ENCODE measurements at places on chromosomes 1 and 21.

DNA sequence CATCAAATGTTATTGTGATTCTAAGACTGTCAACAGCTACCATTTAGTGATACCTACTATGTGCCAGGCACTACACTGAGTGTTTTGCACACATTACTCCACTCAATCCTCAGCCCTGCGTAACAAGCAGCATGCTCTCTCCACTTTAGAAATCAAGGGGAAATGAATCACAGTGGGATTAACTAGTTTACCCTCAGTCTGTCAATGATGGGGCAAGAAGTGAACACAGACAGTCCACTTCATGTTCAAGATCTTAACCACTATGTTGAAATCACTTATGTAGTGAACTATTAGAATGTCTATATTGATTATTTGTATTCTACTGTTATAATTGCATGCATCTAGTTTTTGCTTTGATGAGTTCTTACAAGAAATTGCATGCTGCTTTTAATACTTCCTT, 165.3 kb downstream of the LTN1 start:
- DNase-seq: no peak

DNA sequence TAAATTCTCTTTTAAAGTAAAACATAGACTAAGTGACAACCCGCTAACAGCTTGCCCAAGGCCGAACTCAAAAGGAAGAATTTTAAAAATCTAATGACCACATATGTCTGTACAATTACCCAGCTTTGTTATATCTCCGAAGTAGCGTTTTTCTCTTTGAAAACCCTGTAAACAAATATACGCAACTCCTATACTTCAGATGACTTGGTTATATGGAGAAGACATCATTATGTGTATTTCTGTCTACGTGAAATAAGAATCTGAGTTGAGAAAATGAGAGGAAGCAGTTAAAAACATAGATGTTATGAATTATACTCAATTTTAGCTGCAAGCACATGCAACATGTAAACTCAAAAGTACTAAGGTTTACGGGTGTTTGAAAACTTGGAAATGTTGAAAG, 2.0 kb downstream of the PBX1 start:
- no peak for DNase-seq

DNA sequence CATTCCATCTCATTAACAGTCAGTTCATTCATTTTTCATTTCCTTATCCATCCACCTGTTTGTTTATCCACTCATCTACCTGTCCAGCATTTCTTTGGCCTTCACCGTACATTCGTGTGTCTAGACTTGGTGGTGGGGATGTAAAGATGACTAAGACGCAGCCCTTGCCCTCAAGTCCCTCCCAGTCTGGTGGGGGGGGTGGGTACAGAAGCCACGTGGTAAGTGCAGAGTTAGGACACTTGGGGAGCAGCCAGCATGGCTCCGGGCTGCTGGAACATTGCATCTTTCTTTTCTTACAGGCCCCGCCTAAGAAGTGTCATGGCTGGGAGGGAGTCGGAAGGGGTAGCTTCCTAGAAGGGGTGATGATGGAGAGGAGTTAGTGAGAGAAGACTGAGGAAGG, 17.2 kb downstream of the KIF26B start:
- no peak for DNase-seq

GRCh38 chr1:205772607-205773032, 2.7 kb downstream of the RAB29 start:
- no peak for DNase-seq

GRCh38 chr1:75952016-75952415, 19.8 kb upstream of the ASB17 start:
- DNase-seq: no peak

DNA sequence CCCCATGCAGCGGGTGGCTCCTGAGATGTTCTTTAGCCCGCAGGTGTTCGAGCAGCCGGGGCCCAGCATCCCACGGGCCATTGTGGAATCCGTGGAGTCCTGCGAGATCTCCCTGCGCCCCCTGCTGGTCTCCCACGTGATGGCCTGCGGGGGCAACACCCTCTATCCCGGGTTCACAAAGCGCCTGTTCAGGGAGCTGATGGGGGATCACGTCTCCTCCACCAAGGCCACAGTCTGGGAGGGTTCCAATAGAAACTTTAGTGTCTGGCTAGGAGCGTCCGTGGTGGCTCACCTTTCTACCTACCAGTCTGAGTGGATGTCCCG, 71.0 kb downstream of the ACTL8 start:
- no peak for DNase-seq

- no peak for DNase-seq
Observed at GRCh38 chr1:241432241-241432640, 75.2 kb upstream of the RGS7 start.

GRCh38 chr1:48726139-48726538, 50.6 kb downstream of the BEND5 start:
- DNase-seq: no peak

GRCh38 chr1:54952950-54953718, 27.3 kb upstream of the TMEM61 start:
- DNase-seq: no peak

GRCh38 chr1:93905051-93905450, 4.2 kb downstream of the GCLM start:
- DNase-seq: no peak

DNA sequence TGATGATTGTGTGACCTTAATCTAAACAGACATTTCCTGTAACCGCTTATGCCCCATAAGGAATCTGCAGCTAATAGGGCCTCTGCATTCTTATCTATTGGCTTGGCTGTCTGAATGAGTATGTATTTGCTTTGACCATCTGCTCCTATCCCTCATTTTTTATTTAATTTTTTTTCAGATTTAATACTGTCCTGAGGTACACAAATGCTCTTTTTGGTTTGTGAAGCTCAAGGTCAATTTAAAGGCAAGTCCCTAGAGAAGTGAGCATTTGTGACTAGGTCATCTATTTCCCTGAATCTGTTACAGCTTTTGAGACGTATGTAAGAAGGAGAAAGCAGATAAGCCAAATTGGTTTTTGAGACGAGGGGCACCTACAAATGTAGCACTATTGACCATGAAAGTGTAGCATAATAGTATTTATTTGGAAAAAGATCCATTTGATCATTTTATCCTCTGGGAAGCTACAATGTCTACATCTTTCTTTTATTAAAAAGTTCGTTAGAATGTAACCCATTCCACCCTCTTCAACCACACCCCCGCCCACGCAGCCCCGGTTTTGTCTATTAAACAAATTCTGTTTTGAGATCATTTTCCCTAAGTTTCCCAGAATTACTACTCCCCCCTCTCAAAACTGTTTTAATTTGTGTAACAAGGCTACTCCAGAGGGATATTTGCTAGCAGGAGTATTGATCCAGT, 69.2 kb upstream of the HSPA13 start:
- no peak for DNase-seq
